ENCODE measurements at places on chromosomes 6 and 20.

- no peak for DNase-seq
Measured at GRCh38 chr6:106866875-106867658, 107.5 kb downstream of the CD24 start.

- peak; percentile 21 for DNase-seq
Measured at GRCh38 chr20:5788385-5788895, 38.2 kb downstream of the SHLD1 start.

GRCh38 chr6:7414811-7415210 lies 25.2 kb downstream of the RIOK1 start:
- DNase-seq, result no peak

GRCh38 chr20:61385731-61386130 lies 133.7 kb downstream of the CDH4 start:
- DNase-seq, result no peak

- DNase-seq, result no peak
Measured at GRCh38 chr6:106568530-106568929, 60.8 kb downstream of the RTN4IP1 start.

GRCh38 chr20:15703171-15703911 lies 869.9 kb downstream of the KIF16B start:
- DNase-seq, result no peak

- DNase-seq, result no peak
Measured at GRCh38 chr6:19231878-19232561, 605.1 kb upstream of the ID4 start.

DNA sequence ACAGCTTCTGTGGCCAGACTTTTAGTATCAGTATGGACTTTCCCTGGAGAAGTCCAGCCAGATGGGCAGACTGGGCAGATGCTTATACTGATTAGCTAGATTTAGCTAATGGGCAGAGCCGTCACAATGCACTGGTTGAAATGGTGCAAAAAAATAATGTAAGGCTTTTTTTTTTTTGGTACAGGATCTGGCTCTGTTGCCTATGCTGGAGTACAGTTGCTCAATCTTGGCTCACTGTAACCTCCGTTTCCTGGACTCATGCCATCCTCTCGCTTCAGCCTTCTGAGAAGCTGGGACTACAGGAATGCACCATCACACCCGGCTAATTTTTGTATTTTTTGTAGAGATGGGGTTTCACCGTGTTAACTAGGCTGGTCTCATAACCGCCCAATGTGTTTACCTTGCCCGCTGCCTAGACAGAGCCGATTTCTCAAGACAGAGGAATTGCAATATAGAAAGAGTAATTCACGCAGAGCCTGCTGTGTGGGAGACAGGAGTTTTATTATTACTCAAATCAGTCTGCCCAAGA lies 16.4 kb upstream of the KIFC1 start:
- DNase-seq, result no peak

DNA sequence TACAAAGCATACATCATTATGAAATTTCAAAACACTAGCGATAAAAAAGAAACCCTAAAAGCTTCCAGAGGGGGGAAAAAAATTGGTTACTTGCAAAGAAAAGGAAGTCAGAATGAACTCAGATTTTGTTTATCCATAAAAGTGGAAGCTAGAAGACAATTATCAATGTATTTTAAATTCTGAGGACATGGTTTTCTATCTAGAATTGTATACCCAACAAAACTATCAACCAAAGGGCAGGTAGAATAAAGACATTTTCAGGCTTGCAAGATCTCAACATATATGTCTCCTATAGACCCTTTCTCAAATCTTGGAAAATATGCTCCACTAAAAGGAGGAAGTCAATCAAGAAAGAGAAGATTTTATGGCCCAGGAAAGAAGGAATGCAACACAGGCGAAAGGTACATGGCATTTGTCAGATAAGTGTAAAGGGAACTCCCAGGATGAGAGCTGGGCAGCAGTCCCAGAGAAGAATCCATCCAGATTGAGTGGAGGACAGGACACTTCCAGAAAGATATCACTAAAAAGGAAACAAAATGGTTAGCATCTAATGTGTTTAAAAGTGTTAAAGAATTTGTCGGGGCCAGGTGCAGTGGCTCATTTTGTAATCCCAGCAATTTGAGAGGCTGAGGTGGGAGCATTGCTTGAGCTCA lies 45.4 kb upstream of the ZFAND3 start:
- DNase-seq, result no peak
